ENCODE measurements at places on chromosomes 5 and 9.

- peaks cover 2% of the 10 kb centered on the region for H3K36me3 ChIP-seq
- peaks cover 14% of the 10 kb centered on the region for H3K4me1 ChIP-seq
- H3K27ac ChIP-seq, result peak overlapping the region; percentile 27
- no peak overlapping the region for H3K4me3 ChIP-seq
These were observed 38.1 kb downstream of the ITGA1 start for GRCh38 chr5:52825826-52826225.

DNA sequence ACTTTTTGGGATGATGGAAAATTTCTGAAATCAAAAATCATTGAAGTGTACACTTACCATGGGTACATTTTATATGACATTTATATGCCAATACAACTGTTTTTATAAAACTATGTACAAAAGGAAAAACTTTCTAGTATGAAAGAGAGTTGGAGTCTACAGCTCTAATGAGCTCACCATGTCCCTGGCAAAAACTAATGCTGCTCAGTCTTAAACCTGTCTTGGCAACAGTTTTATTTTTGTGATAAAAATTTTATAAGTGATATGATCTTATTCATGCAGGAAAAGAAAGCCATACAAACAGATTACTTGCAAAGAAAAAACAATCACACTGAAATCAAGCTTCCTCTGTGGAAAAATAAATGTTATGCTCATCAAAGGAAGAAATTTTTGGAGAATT, 78.9 kb upstream of the RASEF start:
- DNase-seq, result no peak
- H3K27ac ChIP-seq, result no peak overlapping the region
- no peaks in the 10 kb centered on the region for H3K4me1 ChIP-seq
- H3K4me3 ChIP-seq, result no peak overlapping the region
- no peaks in the 10 kb centered on the region for H3K36me3 ChIP-seq
- no peaks in the 10 kb centered on the region for H3K27me3 ChIP-seq

DNA sequence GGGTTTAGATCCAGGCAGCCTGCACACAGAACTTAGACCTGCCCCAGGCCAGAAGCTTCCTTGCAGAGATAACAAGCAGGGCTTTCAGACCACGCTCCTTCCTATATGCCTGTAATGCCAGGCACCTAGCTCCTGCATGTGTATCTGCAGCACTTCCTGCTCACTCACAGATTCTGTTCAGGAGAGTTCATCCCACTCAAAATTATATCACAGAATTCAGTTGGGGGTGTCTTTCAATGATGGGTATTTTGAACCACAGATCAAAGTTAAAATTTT, 105.8 kb downstream of the SGCD start:
- no peak overlapping the region for H3K27ac ChIP-seq
- H3K27me3 ChIP-seq, result peaks cover 22% of the 10 kb centered on the region
- no peak overlapping the region for H3K4me3 ChIP-seq
- H3K36me3 ChIP-seq, result no peaks in the 10 kb centered on the region
- peaks cover 5% of the 10 kb centered on the region for H3K4me1 ChIP-seq

GRCh38 chr5:179054876-179055275, 5.3 kb upstream of the ZNF354C start:
- H3K36me3 ChIP-seq, result peaks cover 3% of the 10 kb centered on the region
- H3K4me1 ChIP-seq, result no peaks in the 10 kb centered on the region
- no peak overlapping the region for H3K4me3 ChIP-seq
- no peak for DNase-seq
- no peaks in the 10 kb centered on the region for H3K27me3 ChIP-seq

Data from activated T-helper 1 cell treated with anti-CD3 and anti-CD28 coated beads, Interleukin-12 subunit alpha, Interleukin-12 subunit beta, Interleukin-2, Interleukin-4 antibody, amounts not matched to agents 30 ng/mL and 10 ng/mL and 1 ng/mL, durations not matched to agents 14 hours and 24 hours and 36 hours (primary cell).